ENCODE measurements at places on chromosomes 2 and 18.

GRCh38 chr2:11835403-11835802, 89.0 kb downstream of the LPIN1 start:
- no peak for DNase-seq

GRCh38 chr18:59455728-59456276, 96.7 kb upstream of the LMAN1 start:
- no peak for DNase-seq

- DNase-seq = no peak
Observed at GRCh38 chr2:3268705-3269029, 109.0 kb downstream of the EIPR1 start.

DNA sequence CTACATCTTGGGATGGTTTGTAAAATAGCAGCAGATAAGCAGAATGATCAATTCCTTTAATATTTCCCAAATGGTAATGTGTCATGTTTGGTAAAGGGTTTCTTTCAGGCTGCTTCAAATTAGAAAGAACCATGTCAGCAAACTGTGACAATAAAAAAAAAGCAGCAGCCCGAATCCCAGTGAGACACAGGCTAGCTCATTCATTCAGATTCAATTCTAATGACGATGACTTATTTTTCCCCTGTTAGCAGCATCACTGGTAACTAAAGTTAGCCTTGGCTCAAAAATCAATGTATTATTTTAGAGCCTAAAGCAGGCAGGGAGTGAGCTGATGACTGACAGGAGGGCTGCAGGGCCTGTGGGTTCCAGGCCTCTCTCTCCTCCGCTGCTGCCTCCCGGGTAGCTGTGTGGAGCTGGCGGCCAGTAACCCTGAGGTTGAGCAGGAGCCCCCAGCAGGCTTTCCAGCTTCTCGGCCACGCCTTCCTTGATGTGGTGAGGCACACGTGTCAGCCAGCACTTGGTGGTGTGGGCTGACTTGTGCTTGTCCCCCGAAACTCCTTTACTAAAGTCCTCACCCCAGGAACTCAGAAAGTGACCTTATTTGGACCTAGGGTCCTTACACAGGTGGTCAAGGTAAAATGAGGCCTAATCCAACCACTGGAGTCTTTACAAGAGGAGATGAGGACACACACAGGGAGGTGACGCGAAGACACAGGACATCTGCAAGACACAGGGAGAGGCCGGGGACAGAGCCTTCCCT, 120.5 kb upstream of the HS6ST1 start:
- DNase-seq = no peak

- peak; percentile 59 for DNase-seq
Observed at GRCh38 chr2:203909261-203909967, 27.1 kb upstream of the ICOS start.

GRCh38 chr2:32250290-32250689, 14.4 kb downstream of the NLRC4 start:
- DNase-seq = no peak

- no peak for DNase-seq
Observed at GRCh38 chr18:38297910-38298309, 732.3 kb upstream of the CELF4 start.

GRCh38 chr18:13603304-13604019, 122.9 kb downstream of the FAM210A start:
- no peak for DNase-seq

GRCh38 chr2:62465741-62466502, 40.1 kb downstream of the TMEM17 start:
- DNase-seq = no peak

GRCh38 chr2:24929230-24929629, 9.2 kb upstream of the ADCY3 start:
- DNase-seq = no peak

DNA sequence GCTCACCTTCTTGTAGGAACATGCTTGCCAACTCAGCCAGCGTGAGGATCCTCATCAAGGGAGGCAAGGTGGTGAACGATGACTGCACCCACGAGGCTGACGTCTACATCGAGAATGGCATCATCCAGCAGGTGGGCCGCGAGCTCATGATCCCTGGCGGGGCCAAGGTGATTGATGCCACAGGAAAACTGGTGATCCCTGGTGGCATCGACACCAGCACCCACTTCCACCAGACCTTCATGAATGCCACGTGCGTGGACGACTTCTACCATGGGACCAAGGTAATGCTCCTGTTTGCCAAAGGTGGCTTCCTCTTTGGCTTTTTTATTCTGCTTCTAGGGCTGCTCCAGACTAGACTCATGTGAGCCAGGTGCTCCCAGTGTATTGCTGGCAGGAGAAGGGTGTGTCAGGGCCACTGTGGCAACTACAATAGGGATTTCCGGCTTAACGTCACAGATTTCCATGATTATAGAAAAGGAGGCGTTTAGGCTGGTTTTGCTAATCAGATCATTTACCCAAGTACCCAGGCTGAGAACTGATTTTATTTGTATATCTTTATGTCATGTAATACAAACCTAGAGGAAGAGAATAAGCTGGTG, 50.6 kb downstream of the DPYSL5 start:
- DNase-seq = no peak

- DNase-seq = no peak
Observed at GRCh38 chr2:173346035-173346434, 8.6 kb upstream of the CDCA7 start.

DNA sequence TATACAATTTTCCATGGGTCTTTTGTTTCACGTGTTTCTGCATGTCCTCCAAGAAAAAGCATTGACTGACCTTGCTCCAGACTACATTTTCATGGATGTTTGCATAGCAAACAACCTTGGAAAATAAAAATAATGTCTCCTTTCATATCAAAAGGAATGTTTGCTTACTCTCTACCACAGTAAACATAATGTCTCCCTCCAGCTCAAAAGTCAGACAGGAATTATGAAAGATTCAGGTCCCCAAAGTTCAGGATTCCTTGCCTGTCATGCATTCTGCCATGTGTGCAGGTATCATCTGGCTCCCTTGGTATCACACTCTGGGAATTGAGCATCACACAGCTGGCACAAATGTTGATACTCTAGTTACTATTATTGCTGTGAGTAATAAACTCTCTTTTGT, 103.1 kb upstream of the ZC3H15 start:
- DNase-seq = no peak

- no peak for DNase-seq
Observed at GRCh38 chr2:74374509-74375205, 5.5 kb downstream of the DCTN1 start.

GRCh38 chr2:158619496-158619895, 162.7 kb downstream of the PKP4 start:
- DNase-seq = peak; percentile 14

DNA sequence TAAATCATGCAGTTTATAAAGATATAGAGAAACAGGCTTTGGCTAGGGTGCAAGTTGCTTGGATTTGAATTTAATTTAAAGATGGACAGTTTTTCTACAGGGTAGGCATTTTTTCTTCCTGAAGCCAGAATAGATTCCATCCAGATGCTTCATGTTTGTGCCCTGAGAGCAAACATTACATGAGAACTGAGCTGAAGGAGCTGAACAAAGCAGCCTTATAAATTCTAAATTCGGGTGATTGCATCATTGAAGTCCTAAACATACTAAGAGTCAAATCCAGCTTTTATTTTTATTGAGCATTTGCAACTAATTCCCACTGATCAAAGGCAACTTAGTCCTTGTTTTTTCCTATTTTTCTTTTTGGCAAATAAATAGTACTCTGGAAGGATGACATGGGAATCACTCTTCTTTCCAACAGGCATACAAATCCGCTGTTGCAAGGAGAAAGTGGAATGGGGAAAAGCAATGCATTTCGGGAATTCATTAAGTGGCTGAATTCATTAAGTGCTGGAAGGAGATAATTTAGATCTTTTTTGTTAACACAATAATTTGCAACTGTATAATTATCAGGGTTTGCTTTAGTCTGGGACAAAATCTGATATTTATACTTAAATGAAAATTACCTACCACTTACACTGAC, 828.0 kb downstream of the SLC4A3 start:
- DNase-seq = no peak

DNA sequence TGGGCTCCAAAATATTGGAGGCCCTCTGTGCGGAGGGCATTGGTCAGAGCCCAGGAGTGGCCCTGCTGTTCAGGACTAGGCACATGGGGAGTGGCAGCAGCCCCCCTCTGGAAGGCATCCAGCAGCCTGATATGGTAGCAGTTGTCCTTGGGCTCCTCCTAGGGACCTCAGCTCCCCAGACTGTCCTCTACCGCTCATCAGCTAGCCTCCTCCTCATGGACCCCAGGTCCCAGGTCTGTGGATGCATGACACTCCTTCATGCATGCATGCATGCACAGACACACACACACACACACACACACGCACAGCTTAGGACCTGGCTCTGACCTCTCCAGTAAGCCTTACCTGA, 15.4 kb upstream of the ATP6V1B1 start:
- no peak for DNase-seq

DNA sequence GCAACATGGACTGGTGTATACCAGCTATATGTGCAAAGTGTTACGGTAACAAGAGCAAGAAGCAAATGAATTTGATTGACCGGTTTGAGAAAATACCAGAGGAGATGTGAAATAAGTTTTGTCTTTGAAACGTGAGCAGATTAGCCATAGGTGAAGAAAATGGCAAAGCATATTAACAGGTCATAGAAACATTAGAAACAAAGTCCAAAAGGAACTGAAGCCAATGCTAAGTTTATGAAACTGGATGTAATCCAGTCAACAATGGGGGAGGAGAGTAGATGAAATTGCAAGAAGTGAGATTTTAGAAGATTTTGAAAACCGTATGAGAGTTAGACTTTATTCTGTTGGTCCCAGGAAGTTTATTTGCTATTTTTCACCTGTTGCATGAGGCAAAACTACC, 1315.4 kb upstream of the CHAC2 start:
- DNase-seq = no peak

DNA sequence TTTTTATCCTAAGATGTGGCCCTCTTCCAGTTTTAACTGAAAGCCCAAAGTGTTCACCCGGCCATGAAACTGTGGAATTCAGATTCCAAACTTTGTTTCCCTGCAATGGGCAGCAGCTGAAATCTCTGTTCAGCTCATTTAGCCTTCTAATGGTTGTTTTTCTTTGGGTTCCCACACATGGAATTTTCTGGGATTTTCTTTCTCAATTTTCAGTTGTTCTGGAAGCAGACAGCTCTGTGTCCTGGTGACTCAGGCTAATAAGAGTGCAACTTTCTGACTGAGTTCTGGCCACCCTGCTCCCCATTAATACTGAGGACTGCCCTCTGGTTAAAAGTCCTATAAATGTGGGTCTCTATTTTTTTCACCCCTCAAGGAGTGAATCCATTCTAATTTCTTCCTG, 78.5 kb downstream of the PMS1 start:
- DNase-seq = no peak

DNA sequence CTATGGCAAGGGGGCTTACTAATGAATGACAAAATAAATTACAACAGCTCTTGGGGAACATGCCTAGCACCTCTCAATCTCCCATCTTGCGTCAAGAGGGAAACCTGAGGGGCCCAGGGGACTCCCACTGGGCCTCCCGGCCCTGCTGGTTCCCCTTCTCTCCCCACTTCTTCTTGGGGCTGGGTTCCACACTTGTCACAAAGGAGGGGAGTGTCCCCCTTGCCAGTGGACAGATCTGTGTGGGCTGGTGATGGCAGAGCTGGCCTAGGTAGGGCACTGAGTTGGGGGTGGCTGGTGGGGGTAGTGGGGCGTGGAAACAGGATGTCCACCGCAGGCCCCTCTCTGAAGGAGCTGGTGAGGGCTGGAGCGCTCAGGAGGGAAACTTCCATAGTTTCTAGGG, 184.0 kb upstream of the HAAO start:
- DNase-seq = no peak

DNA sequence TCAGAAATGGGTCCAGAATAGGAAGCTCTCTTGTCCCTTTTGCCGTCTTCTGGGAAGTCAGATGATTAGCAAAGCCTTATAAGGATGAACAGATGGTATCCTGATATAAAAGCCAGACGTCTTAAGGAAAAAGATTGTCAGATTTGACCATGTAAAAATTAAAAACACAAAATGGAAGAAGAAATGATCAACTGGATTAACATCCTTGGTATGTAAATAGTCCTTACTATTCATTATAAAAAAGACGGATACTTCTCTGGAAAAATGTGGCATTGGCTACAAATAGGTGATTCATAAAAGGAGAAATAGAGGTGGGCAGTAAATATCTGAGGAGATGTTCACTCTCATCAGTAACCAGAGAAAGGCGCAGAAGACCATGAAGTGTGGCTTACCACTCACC, 33.7 kb upstream of the SCLY start:
- no peak for DNase-seq

GRCh38 chr2:142286618-142287017, 155.8 kb upstream of the LRP1B start:
- DNase-seq = no peak

DNA sequence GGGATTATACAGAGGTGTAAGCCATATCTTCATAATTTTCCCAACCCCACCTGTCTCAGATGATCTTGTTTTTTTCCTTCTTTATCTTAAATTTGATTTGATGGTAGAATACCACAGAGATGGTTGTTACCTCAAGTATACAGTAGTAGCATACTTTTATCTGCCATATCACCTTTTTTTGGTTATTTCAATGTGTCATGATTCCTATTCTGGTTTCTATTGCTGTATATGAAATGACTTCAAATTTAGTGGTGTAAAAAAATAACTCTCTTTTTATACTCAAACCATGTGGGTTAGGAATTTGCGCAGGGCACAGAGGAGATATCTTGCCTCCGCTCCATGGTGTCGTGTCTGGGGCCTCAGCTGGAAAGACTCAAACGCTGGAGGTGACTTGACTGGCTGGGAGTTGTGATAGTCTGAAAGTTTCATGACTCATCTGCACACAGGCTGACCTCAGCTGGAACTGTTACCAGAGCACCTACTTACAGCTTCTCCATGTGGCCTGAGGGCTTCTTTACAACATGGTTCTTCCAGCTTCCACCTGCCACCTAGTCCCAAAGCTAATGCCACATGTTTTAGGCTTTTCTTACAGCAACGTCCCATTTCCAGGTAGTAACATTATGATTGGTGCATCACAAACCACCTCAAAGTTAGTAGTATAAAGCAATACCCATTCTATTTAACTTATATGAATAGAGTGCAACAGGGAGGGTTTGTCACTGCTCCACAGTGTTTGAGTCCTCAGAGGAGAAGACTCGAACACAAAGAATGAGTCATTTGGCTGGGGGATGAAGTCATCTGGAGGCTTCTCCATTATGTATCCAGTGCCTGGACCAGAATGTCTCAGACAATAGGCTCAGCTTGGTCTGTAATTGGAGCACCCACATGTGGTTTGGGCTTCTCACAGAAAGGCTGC, 82.3 kb upstream of the XPO1 start:
- no peak for DNase-seq

- DNase-seq = no peak
Observed at GRCh38 chr2:171181064-171182049, 20.7 kb upstream of the TLK1 start.

DNA sequence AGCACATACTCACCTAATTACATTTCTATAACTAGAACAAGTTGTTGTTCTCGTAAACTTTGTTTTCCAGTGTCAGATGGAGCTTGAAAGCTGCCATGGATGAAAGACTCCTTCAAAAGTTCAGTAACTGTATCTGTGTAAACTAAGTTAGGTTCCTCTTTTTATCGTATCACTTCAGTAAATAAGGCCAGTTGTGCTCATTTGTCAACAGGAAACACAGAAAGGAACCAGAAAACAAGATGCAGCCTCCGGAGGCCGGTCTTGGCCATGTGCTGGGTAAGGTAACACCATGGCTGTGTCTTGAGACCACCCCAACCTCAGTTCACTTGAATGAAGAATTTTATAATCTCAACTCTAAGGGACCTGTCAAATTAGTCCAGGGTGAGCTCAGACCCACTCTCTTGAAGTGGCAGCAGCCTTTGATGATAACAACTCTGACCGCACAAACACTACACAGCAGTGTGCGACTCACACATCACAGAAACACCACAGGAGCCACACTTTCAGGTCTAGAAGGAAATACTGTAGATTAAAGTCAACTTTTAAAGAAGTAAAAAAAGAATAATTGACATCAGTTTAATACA, 213.8 kb downstream of the AFF3 start:
- DNase-seq = no peak

All from MM.1S (cell line).